NCI-H1048 (cell line): ENCODE measurements at places on chromosomes 5 and 9.
A peak's percentile ranks its signal among the peaks of the same experiment; 100 is the strongest.

DNA sequence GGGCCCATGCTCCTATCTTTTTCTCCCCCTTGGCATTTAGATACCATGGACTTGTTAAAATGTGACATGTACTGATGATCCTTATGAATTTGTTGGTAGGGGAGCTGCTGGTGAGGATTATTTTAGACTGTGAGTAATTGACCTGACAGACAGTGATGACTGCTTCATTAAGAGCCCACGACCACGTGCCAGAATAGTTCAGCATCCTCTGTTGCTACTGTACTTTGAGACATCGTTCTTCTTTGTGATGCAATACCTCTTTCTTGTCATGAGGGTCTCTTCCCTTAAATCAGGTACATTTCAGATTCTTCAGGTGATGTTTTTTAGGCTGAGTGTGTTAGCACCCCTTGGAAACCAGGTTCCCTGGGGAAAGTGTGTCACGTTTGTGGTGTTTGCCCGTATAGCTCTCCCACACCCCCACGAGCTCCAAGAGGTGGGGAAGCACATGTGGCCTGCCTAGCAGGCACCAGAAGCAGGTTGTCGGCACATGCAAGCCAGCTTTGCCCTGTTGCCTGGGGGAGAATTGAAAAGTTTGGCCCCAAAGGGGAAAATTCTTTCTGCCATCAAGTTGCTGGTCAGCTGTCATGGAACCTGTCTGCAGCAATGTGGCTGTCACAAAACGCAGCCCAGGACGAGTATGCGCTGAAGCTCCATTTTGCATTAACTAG lies 25.1 kb downstream of the QRFP start:
- no peak for DNase-seq

GRCh38 chr5:66963559-66963971 lies 233.0 kb downstream of the CD180 start:
- no peak for DNase-seq

GRCh38 chr5:93915142-93915553 lies 173.7 kb upstream of the POU5F2 start:
- no peak for DNase-seq

- no peak for DNase-seq
Measured at GRCh38 chr5:150149618-150150017, 6.0 kb downstream of the PDGFRB start.

GRCh38 chr5:176866707-176867310 lies 32.3 kb downstream of the HK3 start:
- DNase-seq = no peak

- DNase-seq = no peak
Measured at GRCh38 chr5:2288968-2289367, 406.2 kb upstream of the IRX4 start.

GRCh38 chr5:40623480-40624420 lies 56.0 kb upstream of the PTGER4 start:
- DNase-seq = no peak

- DNase-seq = no peak
Measured at GRCh38 chr9:15246708-15247107, 60.3 kb downstream of the TTC39B start.

GRCh38 chr5:135242866-135243555 lies 156.0 kb downstream of the MACROH2A1 start:
- no peak for DNase-seq

GRCh38 chr9:80560976-80561375 lies 989.2 kb downstream of the TLE4 start:
- no peak for DNase-seq

- DNase-seq = no peak
Measured at GRCh38 chr5:34511063-34511462, 145.1 kb upstream of the RAI14 start.

- no peak for DNase-seq
Measured at GRCh38 chr9:91186632-91187108, 175.0 kb downstream of the AUH start.

GRCh38 chr5:79697222-79698170 lies 7.9 kb downstream of the CMYA5 start:
- DNase-seq = no peak

DNA sequence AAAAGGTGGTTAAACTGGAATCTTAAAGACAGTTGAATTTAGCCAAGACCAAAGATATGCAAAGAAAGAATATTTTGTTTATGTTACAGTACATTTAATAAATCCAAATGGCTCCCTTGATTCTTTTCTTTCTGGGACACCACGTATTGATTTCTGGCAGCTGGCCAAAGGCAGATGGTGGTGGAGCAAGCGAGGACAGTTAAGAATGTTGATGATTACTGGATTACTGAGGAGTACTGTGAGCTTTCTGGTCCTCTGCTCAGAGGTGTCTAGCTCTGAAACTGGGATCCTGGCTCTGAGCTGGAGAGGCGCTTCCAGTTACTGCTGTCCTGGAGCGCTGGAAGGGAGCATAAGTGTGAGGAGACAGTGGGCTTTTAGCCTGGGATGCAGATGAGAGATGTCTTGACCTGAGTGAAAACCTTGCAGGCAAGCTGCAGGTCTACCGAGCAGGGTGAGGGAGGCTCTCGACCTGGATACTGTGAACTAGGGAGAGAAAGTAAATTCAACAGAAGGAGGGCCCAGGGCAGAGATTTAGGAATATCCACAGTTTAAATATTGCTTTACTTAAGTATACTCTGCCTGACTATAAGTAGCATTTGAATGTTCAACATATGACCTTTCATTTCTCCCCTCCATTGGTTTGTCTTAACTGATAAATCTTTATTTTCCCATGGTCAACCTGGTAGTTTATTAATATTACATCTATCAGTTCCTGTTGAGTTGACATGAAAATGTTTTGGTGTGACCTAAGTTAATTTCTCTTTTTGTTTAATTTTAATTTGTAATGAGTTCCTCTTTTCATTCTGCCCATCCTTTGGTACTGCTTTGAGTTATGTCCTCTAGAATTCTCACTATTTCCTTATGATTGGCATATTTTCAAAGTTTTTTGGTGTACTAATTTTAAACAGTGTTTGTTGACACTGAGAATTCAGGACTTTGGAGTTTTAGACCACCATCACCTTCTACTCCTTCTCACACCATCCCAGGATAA lies 3.7 kb downstream of the SYK start:
- no peak for DNase-seq

- DNase-seq = no peak
Measured at GRCh38 chr9:132806723-132807421, 71.2 kb downstream of the AK8 start.

GRCh38 chr5:155089643-155090042 lies 76.1 kb downstream of the KIF4B start:
- DNase-seq = no peak

DNA sequence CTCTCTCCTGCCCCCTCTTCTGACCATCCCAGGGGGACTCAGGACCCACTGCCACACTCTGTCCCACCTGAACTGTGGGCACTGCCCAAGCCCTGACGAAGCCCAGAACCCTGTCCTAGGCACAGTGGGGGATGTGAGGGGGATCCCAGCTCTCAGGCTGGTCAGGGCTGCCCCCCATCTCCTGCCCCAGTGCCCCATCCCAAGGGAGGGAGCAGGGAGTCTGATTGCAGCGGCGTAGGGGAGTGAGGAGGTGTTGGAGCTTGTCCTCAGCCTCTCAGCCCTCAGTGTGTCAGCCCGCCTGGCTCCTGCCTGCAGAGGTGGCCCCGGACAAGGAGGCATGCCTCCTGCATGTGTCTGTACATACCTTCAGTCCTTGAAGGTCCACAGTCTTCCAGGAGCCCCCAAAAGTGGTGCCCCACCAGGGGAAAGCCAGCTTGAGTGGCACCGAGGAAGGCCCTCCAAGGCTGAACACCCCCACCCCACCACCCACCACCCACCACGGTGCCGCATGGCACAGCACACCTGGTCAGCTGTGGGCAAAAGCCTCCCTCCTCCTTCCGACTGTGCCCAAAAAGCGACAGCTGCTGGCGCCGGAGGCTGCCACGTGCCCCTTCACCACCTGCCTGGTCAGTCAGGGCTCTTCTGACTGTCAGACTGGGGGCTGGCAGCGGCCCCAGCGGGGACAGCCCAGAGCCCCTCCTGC lies 930 bp downstream of the SARDH start:
- no peak for DNase-seq

DNA sequence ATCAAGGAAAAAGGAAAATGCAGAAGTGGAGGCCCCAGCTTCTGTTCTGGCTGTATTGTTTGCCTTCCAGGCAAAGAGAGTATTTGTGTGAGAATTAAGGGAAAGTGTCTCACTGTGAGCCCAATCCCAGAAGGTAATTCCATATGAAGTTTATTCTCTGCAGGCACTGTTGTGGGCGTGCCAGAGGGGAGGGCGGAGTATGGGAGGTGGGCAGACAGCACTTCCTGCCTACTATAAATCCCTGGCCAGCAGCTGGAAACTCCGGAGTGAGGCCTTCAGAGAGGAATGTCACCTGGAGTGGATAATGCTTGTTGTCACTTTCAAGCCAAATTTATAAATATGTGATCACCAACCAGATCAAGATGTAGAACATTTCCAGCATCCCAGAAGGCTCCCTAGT lies 209.5 kb downstream of the ARHGAP26 start:
- no peak for DNase-seq

DNA sequence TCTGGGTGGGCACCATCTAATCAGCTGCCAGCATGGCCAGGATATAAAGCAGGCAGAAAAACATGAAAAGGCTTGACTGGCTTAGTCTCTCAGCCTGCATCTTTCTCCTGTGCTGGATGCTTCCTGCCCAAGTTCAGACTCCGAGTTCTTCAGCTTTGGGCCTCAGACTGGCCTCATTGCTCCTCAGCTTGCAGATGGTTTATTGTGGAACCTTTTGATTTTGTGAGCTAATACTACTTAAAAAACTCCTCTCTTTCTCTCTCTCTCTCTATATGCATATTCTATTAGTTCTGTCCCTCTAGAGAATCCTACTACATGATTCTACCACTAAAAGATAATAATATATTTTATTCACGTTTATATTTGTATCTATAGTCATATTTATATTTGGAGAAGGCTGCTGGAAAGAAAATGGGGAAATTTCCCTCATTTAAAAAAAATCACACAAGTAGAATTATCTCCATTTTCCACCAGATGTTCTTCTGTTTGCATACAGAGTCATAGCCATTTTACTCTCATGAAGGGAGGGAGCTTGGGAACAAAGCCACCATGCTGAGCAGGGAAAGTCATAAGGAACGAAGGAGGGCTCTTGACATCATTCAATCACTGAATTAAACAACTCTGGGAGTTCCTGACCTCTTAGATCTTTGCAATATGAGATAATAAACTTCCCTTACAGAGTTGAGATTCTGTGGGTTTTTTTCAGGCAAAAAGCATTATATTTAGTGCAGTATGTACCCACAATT lies 1137.4 kb upstream of the CDH18 start:
- no peak for DNase-seq

DNA sequence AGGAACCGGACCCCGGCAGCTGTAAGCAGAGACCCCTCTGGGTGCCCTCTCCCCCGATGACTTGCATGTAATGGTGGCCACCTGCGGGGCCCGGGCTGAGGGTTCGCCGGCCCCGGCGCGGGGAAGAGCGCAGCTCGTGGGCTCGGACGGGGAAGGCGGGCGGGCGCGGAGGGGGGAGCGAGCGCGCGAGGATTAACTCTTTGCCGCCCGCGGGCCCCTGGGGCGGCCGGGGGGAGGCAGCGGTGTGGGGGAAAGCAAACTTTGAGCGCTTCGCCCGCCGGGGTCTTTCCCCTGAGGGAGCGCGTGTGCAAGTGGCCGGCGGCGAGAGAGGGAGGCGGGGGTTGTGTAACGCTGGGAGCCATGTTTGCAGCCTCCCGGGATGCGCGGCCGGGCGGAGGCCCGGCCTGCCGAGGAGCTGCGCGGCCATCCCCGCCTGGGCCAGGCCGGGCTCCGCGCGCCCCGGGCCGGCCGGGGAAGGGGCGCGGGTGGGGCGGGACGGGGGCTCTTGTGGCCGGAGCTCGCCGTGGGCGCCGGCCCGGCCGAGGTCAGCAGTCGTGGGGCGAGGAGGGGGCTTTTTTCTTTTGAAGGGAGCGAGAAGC lies 547 bp downstream of the ANP32B start:
- peak; percentile 4 for DNase-seq

DNA sequence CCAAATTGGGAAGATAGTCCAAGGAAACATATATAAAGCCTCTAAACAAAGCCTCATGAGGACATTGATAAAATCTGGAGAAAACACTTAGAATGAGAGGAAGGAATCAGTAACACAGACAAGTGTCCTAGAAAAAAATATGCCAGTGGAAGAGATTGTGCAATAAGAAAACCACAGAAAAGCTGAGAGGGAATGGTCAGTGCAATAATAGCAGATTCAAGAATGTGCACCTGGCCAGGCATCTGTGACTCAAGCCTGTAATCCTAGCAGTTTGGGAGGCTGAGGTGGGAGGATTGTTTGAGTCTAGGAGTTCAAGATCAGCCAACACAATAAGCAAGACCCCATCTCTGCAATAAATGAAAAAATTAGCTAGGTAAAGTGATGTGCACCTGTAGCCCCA lies 691.2 kb upstream of the CDH6 start:
- no peak for DNase-seq

DNA sequence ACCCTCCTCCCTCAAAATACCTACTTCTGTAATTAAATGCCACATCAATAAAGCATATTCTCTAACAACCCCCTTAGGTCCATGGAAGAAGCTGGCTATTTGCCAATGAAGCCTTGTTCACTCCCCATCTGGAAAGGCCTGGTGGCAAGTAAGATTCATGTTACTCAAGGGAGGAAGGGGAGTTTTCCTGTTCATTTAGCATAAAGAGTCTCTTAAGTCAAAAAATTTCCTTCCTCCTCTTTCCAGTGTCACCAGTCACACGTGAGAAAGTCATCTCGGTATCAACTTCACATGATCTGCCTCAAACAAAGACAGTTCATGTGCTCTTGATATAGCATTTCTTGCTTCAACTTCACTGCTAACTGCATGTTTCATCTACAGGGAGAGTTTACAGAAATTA lies 32.7 kb upstream of the RIC1 start:
- DNase-seq = no peak

DNA sequence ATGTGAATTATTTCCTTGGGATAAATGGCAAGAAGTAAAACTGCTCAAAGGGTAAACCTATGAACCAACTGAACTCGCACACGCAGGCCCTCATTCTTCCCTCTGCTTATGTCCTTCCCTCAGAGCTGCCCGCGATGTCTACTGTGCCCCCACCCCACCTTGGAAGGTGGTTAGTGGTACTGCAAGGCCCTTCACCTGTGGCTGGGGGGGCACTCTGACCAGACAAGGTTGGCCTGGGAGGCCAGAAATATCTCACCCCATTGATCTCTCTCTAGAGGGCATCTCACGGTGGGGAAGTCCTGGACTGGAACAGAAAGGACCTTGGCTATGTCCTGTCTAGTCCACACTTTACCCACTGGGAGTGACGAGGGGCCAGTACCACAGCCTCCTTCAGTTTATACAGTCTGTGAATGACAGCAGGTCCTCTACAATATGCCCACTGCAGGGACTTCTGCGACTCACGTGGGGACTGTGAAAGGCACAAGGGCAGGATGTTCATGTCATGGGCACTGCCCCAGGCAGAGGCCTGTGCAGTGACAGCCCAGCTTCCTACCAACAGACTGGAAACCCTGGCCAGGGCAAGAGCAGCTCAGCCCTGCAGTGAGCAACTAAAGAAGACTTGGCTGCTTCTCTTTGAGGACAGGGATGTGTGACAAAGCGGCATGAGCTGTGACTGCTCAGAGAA lies 56.8 kb upstream of the SYNPO start:
- DNase-seq = no peak

DNA sequence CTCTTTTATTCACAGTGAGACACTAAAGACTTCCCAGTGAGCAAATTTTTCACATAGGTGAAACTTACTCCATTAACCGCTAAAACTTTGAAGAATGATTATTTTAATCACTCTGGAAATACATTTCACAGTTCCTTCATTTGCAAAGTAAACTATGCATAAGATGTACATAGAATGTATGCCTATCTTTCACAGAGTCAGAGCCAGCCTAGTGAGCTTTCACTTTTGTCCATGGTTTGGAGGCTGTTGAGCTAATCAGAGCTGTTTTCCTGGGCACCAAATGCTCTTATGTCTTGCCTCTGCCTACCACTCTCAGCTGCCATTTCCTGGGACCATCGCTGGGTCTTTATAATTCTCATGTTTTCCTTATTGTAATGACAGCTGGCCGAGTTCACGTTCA lies 67.3 kb downstream of the PDE8B start:
- DNase-seq = no peak
